ENCODE measurements at places on chromosomes 16 and 17.

GRCh38 chr17:8080208-8080798, 7.2 kb downstream of the ALOX12B start:
- no peak for DNase-seq

DNA sequence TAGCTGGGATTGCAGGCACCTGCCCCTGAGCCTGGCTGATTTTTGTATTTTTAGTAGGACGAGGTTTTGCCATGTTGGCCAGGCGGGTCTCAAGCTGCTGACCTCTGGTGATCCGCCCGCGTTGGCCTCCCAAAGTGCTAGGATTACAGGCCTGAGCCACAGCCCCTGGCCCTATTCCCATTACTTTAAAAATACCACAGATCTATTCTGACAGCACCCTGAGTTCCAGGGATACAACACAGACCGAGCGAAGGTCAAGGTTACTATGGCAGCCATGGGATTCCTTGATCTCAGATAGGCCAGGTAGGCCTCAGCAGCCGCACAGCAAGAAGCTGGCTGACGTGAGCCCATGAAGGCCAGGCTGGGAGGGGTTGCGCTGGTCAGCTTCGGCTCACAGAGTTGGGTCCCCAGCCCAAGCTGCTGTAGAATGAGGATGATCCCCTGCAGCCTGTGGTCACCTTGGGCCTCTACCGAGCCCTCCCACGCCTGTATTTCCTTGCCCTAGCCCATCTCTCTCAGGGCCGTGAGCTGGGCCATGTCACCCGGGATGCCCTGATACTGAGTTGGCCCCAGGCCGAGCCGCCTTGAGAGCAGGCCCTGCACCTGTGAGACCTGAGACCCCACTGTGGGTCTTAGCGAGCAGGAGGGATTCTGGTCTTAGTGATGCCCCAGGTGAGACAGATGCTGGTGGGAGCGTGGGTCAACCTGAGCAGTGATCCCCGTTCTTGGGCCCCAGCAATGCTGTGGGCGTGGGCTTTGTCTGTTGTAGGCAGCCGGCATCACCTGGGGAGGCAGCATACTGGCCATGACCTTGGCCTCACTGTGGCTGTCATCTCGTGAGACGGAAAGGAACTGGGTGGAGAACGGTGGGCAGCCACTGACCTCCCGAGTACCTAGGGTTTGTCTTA, 16.9 kb upstream of the RNF213 start:
- no peak for DNase-seq

DNA sequence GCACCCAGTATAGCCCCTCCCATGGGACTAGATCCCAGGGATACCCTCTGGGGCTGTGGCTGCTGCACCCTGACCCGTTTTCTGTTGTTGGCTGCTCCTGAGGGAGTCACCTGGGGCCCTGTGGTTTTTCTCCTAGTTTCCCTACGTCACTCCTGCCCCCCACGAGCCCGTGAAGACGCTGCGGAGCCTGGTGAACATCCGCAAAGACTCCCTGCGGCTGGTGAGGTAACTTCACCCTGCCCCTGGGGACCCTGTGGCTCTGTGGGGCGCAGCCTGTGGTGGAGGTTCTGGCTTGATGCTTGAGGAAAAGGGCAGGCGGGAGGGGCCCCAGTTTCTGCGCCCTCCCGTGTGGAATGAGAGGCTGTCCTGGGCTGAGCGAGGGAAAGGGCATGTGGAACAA, 27.2 kb downstream of the MGRN1 start:
- DNase-seq, result no peak

- DNase-seq, result no peak
Observed at GRCh38 chr17:27486741-27487140, 30.5 kb downstream of the KSR1 start.

- DNase-seq, result no peak
Observed at GRCh38 chr16:87608400-87608985, 6.2 kb downstream of the JPH3 start.

GRCh38 chr17:51853857-51854256, 304.7 kb downstream of the CA10 start:
- no peak for DNase-seq

DNA sequence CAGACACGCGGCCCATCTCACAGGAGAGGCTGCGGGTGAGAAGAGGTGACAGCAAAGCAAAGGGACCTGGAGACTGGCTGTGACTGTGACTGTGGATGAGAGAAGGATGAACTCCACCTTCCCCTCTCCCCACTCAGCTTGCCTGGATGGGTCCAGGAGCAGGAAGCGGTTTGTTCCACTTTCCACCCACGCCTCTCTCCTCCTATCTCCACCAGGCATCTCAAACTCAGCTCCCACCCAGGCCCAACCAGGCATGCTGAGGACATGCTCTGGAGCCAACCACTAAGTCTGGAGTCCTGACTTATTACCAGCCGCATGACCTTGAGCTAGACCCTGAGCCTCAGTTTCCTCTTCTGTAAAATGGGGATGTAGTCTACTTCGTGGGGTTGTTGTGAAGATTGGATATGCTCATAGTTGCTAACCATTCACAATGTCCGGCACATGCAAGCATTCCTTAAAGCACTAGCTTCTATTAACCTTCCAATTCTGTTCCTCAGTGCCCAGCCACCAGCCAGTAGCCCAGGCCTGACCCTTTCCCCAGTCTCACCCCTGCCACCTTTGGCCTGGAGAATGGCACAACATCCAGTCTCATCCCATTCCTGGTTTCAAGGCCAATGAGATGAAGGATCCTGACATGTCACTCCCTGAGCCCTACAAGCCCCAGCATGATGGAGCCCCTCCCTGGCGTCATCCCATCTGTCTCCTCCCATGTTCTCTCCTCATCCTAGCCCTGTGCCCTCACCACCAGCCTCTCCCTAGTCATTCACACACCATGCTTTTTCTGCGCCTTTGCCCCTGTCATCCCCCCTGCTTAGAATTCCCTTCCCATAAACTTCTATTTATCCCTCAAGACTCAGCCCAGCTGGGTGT, 2.3 kb downstream of the GAS2L2 start:
- no peak for DNase-seq

DNA sequence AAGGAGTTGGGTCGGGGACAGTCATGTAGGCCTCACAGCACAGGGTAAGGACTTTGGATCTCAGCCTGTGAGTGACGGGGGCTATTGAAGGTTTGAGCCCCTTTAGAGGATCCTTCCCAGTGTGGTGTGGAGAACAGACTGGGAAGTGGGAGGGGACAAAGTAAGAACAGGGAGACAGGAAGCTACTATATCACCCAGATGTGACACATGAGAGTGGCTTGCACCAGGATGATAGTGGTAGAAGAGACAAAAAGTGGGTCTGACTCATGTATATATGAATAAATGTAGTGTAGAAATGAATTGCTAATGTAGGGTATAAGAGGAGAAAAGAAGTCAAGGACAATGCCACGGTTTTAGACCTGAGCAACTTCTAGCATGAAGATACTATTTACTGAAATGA, 4.5 kb downstream of the NUP93 start:
- DNase-seq, result no peak

- DNase-seq, result no peak
Observed at GRCh38 chr17:4476511-4477070, 22.1 kb upstream of the SPNS2 start.

DNA sequence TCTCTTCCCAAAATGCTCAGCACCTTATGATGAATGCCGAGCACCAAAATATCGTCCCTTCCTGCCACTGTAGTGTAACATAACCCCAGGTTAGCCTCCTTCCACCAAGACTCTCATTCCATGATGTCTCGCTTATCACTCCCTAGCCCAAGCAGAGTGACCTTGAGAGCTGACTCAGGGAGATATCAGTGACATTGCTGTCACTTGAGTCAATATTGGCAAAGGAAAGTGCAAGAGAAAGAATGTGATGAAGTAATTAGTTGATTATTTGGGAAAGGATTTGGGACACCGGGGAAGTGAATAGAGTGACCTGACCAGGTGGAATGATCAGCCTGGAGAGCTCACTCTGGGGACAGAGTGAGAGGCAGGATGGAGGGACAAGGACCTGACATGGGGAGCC, 2.6 kb upstream of the ANKFN1 start:
- DNase-seq, result no peak

- no peak for DNase-seq
Observed at GRCh38 chr16:78624366-78624765, 524.9 kb downstream of the WWOX start.

DNA sequence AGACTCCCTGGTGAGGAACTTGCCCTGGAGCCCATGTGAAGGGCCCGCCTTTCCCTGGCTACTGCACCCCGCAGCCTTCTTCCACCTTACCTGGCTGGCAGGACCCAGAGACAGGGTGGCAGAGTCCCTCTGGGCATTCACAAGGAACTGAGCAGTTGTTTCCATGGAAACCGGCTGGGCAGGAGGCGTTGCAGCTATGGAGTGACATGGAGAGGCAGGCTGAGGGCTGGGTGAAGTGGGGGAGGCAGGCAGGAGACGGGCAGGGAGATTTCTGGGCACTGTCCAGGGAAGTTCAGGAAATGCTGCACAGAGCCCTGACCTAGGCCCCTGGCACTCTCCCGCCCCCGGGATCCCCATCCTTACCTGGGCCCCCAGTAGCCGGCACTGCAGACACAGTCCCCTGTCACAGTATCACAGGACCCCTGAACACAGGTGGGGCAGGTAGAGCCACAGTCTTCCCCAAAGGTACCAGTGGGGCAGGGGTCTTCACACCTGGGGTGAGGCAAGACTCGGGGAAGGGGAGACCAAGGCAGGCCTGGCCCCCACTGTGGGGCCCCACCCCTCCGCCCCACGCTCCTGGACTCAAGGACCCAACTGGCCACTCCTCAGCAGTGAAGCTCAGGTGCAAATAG, 5.9 kb downstream of the SCARF1 start:
- DNase-seq, result no peak

DNA sequence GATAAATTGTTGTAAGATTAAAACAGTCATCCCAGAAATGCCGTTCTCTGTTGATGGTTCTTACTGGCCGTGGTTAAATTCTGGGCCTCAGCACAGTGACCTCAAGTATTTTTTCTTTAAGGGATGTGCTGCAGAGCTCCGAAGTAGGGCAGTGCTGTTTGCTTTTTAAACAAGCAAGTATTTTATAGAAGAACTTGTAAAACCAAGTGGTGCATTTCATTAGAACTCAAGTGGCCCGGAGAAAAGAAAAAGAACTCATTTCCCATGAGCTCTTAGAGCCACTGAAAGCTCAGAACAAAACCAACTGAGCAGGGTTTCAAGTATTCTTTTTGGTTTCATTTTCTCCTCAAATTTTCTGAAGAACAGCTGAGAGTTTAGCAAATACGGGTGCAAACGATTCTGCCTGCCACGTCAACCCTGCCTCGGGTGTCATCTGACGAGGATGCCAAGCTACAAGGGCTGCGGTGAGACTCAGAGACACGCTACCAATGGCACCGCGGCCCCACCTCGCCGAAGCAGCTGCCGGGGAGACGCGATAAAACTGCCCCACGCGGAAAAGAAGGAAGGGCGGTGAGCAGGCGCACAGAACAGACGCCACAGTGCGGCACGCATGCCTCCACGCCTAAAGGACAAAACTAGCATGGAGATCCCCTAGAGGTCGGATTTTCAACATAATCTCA, 6.3 kb downstream of the LMF1 start:
- peak; percentile 38 for DNase-seq

GRCh38 chr17:77476931-77477805, 336.4 kb downstream of the SEC14L1 start:
- no peak for DNase-seq

- no peak for DNase-seq
Observed at GRCh38 chr17:79258843-79259242, 184.2 kb downstream of the ENGASE start.

DNA sequence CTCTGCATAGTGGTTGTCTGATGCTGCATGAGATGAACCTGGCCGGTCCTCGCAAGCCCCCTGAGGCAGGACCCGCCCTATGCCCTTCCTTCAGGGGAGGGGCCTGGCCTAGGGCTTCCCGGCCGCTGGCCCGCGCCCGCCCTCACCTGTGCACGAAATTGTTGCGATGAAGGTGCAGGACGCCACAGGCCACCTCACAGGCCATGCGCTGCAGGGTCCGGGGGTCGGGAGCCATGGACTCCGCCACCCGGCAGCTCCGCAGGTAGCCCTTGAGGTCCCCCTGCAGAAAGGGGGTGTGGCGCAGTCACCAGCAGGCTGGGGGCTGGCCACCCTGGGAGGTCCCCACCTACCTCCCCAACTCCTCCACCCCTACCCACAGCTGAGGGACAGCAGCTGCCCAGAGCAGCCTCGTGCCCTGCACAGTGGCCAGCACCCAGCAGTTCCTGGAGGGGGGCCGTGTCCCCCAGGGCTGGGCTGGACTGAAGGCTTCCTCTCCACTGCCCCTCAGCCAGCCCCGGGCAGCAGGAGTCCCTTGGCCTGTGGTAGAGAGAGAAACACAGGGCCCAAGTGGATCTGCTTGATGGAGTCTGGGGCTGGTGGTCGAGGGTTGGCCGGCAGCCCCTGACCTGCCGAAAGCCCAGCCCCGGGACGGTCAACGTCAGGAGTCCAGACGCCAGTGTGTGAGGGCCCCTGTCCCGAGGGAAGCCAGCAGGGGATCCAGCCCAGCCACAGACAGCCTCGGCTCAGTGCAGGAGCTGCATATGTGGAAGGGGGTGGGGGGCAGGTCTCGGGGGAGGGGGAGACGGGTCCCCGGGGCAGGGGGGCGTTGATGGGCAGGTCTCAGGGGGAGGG, 38.8 kb upstream of the PVALEF start:
- DNase-seq, result no peak

GRCh38 chr17:2710071-2710802, 1.3 kb downstream of the CLUH start:
- no peak for DNase-seq

DNA sequence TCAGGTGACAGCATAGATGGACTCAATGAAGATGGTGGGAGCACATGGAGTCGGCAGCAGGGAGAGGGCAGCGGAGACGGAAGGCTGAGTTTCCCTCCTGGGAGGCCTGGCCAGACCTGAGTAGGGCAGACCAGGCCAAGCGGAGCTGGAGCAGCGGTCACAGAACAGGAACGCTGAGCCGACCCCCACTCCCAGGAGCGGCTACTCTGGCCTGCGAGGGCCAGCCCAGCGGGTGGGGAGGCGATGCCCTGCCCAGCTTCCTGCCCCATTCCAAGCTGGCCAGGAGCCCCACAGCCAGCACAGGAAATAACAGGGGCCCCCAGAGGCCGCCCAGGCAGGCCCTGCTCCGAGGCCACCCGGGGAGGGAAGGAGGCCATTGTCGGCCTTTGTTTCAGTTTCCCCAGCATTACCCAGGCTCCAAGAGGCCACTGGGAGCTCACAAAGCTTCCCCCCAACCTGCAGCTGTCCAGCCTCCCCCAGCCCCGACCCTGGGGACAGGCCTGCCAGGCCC, 79.8 kb downstream of the ZNF423 start:
- no peak for DNase-seq

GRCh38 chr16:4852221-4852872, 5.1 kb downstream of the UBN1 start:
- no peak for DNase-seq

- DNase-seq, result no peak
Observed at GRCh38 chr17:58264407-58265103, 16.2 kb downstream of the MPO start.

GRCh38 chr17:76968707-76969597, 100.7 kb downstream of the MGAT5B start:
- peak; percentile 10 for DNase-seq

GRCh38 chr17:32998111-32998886, 6.7 kb downstream of the SPACA3 start:
- peak; percentile 36 for DNase-seq
